Forelimb muscle (tissue), 1 donor: ENCODE measurements at places on chromosomes 6 and 20. TPM values are rescaled to one million over a fixed set of nuclear protein-coding genes. Genes with fewer than 3 reads are reported as not detected.

The TRAPPC3L gene
- 0.09 TPM for polyA plus RNA-seq

DNA sequence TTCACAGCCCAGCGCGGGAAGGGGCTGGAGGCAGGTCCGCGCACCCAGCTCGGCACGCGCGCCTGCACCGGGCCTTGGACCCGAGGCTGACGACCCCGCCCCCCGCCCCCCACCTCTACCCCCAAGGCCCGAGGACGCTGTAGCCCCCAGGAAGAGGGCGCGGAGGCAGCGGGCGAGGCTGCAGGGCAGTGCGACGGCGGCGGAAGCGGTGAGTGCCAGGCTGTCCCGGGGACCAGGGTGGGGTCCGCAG is 1.2 kb downstream of the LIME1 start:
- DNase-seq = no peak

The ENPP1 gene
- polyA plus RNA-seq = 11.3 TPM

DNA sequence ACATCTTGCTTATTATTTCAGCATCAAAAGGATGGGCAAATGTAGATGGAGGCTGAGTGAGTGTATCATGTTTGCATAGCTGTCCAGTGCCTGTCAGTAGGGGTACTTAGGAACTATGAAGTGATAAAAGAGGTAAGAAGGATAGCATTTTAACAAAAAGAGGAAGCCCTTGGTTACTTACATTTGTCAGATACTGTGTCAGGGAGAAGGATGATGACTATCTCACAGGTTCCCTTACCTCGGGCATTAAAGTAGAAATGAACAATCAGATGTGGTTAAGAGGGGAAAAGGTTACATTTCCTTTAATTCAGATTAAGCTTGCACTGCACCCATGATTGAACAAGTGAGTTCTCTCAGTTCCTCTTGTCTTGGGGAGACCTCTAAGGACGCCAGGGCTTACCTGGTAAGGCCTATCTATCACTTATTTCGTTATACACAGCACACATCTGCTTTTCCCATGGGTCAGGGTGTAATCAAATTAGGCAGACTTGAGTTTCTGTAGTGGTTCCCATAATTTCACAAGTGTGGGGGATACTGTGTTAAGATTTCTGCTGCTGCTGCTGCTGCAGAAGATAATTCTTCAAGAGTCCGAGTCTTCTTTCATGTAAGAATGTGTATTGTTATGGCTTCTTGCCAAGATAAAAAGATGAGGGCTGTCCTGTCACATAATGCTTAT is 4.5 kb downstream of the FOXO3 start:
- DNase-seq = no peak

The NFATC2 gene
- 4.0 TPM for polyA plus RNA-seq

GRCh38 chr6:140245296-140246040 is 871.0 kb upstream of the CITED2 start:
- DNase-seq = no peak

DNA sequence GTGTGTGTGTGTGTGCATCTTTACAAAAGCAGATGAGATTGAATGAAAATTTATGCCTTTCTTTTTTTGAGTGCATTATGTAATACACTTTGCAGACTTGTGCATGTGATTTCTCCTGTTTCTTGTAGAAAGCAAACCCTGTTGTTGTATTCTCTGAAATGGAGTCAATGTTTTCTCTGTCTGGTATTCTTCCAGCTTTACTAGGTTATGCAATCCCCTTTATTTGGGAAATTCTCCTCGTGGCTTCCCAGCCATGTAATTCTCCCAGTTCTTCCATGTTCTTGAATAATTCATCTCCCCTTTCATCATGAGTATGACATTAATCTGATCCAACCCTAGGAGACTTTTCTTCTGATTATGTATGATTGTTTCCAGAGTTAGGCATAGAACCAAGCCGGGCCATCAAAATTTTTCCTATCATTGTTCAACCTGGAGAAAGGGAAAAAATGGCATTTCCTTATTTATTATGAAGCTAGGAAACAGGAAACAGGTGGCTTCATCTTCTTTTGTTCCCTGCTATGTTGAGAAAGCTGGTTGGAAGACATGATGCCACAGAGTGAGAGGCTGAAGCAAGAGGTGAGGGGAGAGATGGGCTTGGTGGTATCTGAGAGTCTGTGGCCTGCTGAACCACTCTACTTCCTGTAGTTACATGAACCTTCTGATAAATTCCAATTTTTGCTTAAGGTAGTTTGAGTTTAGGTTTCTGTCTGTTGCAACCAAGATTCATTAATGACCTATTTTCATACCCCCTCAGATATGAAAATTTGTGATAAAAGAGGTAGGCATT is 68.8 kb downstream of the PRL start:
- no peak for DNase-seq

GRCh38 chr20:23258747-23259121 is 91.9 kb upstream of the NXT1 start:
- DNase-seq = no peak

GRCh38 chr6:31622684-31623091 is 2.2 kb downstream of the PRRC2A start:
- DNase-seq = no peak

The MUC21 gene
- polyA plus RNA-seq = not detected

DNA sequence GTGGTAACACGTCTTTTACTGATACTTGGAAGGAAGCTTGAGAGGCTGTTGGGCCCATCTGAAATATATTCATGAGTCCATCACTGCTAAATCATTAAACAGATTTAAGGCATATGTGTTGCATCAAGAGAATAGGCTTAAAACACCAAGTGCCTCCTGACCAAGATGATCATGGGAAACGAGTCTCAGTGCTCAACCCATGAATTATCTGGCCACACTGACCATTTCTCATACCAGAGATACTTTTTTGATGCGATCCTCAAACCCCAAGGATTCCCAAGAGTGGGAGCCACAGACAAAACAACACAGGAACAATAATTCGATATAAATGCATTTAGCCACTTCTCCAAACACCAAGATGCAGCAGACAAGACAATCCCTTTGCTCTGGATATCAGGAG is 17.2 kb downstream of the HEY2 start:
- DNase-seq = no peak

DNA sequence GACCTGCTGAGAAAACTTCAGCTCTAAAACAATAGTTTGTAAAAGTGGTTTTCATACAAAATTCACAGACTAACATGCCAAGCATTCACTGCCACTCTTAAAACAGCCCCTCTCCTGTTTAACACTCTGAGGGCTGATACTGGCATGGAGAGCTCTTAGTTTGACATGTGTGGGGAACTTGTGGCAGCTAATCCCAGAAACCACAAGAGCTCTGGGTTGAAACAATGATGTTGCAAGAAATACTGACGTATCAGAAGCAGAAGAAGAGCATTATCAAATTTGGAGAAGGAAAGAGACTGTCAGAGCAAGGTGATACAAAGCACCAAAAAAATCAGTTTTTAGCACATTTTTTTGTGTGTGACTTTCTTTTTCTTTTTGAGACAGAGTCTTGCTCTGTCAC is 5.1 kb downstream of the BEND3 start:
- DNase-seq = no peak

DNA sequence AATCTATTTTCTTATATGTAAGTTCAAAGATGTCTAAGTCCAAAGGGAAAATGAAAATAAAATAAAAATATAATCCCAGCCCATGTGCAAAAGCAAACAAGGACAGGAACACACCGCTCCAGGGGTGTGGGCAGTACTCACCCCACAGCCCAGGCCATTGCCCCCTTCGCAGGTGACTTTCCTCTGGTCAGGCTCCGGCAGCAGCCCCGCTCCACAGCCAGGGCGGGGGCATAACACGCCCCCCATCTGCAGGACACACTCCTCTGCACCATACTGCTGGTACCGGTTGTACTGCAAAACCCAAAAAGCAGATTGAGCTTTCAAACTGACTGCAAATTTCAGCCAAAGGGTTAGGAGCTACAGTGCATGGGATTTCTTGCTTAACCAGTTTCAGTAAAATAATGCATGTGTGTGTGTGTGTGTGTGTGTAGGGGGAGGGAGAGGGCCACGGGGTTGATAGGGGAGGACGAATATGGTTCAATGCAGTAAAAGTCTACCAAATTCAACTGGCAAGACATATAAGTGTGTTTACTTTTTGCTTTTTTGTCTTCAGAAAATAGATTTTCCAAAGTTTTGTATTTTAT is 274.9 kb upstream of the AGPAT4 start:
- DNase-seq = no peak

- no peak for DNase-seq
Observed at GRCh38 chr6:147675281-147675680, 166.8 kb downstream of the SAMD5 start.
